IMR-90 (cell line): ENCODE measurements at places on chromosomes 2 and 18. TPM values are rescaled to one million over a fixed set of nuclear protein-coding genes. Genes with fewer than 3 reads are reported as not detected.

- no peak for DNase-seq
These were observed 502.4 kb downstream of the TMEM182 start for GRCh38 chr2:103264058-103264768.

The HJURP gene
- total RNA-seq: 22.6 and 24.2 TPM in 2 replicates

DNA sequence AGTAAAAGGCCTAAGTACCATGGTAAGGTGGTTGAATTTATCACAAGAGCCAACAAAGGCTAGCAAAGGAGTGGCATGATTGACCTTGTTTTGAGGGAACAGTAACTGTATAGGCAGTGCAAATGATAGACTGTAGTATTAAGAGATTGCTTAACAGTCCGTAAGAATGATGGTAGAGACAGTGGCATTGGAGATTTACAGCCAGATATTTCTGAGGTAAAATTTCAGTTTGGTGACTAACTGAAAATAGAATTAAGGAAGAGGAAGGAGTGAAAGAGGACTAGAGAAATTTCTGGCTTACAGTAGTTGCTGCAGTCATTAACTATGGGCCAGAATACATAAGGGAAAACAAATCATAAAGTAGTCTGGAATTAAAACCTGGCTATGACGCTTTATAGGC, 4.4 kb upstream of the BAZ2B start:
- DNase-seq: no peak

GRCh38 chr2:9538000-9538507, 17.6 kb downstream of the ADAM17 start:
- DNase-seq: peak; percentile 60

DNA sequence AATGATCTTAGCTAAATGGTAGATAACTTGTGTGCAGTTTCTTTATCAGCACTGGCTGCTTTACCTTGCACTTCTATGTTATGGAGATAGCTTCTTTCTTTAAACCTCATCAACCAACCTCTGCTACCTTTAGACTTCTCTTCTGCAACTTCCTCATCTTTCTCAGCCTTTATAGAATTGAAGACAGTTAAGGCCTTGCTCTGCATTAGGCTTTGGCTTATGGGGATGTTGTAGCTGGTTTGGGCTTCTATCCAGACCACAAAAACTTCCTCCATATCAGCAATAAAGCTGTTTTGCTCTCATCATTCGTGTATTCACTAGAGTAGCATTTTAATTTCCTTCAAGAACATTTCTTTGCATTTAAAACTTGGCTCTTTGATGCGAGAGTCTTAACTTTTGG, 123.7 kb downstream of the PIK3C3 start:
- DNase-seq: peak; percentile 64

DNA sequence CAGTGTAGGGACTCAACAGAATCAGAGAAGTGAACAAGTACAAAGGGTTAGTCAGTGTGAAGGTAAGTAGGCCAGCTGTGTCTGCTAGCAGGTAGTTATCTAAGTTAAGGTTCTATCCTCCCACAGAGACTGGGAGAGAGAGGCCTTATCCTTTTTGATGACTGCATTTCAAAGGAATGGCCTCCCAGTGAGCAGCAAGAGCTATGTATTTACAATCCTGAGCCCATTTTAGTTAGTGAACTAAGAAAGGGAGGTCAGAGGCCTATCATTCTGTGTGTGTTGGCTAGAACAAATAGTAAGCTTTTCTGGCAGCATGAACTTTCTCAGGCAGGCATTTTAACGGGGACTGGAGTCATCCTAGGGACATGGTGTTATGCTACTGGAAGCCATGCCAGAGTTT, 182.9 kb downstream of the VWC2L start:
- peak; percentile 93 for DNase-seq

The UPP2 gene
- total RNA-seq: not detected in 2 replicates

GRCh38 chr2:219886615-219887014, 259.2 kb downstream of the SLC4A3 start:
- peak; percentile 22 for DNase-seq

The ACTG2 gene
- total RNA-seq: 349 and 523 TPM in 2 replicates
